ENCODE measurements at places on chromosomes 11 and 22. TPM values are rescaled to one million over a fixed set of nuclear protein-coding genes. Genes with fewer than 3 reads are reported as not detected.

DNA sequence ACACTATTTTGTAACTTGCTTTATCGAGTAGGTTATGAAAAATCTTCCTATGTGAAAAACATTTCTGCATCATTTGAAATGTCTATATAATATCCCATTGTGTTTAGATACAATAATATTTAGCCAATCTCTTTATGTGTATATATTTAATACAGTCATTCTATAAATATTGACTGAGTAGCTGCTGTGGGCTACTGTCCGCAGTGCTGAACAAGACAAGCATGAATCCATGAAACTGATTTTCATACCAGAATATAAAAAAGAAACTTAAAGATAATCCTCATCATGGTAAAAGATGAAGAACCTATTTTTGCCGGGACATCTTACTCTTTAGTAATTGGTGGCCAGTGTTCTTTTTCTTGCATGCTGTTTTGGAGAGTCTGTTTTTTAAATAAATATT is 3.6 kb downstream of the PPARA start:
- no peak for ATAC-seq

The PACSIN3 gene
- total RNA-seq = 3.2 TPM

The CST6 gene
- total RNA-seq = not detected

The CHRM1 gene
- total RNA-seq = not detected

DNA sequence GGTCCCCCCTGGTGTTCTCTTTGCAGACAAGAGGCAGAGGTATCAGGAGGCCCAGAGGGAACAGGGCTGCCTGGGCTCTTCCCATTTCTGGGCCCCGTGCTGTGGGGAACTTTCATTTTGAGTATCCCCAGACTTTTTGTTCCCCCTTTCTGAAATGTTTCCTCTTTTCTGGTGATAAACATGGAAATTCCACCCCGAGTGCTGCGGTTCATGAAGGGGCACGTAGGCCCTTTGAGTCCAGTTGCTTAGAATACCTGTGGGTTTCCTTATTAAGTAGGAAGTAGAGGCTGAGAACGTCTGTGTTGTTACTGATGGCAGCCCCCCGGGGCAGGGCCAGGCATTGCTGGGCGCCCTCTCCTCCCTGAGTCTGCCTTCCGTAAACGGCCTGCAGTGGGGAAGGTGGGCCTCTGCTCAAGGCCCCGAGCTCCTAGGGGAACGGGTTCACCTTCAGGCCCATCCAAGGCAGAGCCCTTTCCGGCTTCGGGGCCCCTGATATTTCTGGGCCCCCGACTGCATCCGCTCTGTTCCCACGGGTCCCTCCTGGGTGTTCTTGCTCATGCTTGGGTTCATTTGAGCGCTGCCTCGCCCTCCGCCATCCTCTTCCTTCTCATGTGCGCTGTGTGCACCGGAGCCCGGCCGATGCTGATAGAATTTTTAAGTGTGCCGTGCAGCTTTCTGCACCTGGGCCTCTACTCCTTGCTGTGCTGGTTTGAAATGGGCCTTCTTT is 12.0 kb downstream of the TBC1D22A start:
- peak; percentile 8 for ATAC-seq

DNA sequence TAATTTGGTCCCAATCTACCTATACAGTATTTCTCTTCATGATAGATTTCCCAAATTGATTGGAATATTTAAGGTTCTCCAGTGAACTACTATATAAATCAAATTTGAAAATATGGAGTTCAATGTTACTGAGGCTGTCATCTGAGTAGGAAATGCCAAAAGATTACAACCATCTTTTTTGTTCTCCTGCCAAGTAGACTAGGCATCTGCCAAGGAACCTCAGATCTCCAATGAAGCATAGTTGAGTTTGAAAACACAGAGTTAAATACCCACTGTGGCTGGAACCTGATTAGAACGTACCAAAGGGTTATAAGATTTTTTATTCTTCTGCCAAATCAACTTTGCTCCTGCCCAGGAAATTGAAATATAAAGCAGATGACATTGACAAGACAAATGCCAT is 330.9 kb downstream of the CNTN5 start:
- ATAC-seq = no peak

GRCh38 chr11:9905960-9906791 is 242.3 kb downstream of the SWAP70 start:
- no peak for ATAC-seq

- ATAC-seq = no peak
Measured at GRCh38 chr22:41327124-41327523, 25.8 kb downstream of the ZC3H7B start.

The C11orf16 gene
- not detected for total RNA-seq

The HBG1 gene
- total RNA-seq = not detected

GRCh38 chr11:117226388-117227385 is 5.2 kb downstream of the PCSK7 start:
- ATAC-seq = peak; percentile 52

DNA sequence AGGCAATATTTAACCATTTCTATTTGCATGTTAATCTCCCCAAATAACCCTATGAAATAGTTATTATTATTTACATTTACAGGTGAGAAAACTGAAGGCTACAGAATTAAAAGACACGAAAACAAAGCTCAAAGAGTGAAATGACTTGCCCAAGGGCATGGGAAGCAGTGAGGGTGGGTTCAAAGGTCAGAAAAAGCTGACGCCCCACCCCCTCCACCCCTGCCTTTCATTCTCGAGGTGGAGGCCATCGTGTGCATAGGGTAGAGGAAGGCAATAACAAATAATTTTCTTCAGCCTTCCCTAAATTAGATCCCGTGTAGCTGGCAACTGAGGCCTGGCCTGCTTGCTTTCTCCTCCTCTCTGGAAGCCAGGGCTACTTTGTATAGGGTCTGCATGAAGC is 56.1 kb upstream of the RBFOX2 start:
- ATAC-seq = no peak

The APOL3 gene
- 118 TPM for total RNA-seq

DNA sequence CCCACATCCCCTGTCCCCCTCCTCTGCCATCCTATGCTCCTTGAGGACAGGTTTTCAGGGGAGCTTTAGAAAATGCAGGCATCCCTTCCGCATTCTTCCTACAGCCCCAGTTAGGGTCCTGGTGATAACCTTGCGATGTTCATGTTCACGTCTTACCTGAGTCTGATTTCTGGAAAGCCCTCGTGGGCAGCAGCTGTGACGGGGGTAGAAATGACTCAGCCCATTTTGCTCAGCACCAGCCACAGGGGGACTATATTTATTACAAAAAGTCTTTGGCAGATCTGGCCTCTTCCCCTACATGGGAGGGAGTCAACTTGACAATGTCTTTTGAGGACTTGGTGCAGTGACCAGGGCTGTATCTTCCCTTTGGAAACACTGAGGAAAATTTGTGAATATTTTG is 12.3 kb downstream of the PKNOX2 start:
- no peak for ATAC-seq

The SHANK3 gene
- total RNA-seq = not detected

DNA sequence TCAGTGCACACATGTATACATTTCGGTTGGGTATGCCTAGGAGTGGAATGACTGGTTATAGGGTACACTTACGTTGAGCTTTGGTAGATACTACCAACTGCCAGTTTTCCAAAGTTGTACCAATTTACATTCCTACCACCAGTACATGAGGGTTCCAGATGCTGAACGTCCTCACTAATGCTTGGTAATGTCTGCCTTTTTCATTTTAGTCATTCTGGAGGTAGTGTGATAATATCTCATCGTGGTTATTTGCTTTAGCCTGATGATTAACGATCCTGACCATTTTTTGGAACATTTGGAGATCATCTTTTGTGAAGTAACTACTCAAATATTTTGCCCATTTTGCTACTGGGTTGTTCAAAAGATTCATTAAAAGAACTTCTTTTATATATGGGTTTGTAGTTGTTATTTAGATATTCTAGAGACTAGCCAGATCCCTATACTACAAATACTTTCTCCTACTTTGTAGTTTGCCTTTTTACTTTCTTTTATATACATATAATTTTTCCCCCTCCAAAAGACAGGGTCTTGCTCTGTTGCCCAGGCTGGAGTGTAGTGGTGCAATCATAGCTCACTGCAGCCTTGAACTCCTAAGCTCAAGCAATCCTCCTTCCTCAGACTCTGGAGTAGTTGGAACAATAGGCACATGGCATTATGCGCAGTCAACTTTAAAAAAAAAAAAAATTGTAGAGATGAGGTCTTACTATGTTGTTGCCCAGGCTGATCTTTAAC is 62.1 kb downstream of the RBFOX2 start:
- no peak for ATAC-seq

DNA sequence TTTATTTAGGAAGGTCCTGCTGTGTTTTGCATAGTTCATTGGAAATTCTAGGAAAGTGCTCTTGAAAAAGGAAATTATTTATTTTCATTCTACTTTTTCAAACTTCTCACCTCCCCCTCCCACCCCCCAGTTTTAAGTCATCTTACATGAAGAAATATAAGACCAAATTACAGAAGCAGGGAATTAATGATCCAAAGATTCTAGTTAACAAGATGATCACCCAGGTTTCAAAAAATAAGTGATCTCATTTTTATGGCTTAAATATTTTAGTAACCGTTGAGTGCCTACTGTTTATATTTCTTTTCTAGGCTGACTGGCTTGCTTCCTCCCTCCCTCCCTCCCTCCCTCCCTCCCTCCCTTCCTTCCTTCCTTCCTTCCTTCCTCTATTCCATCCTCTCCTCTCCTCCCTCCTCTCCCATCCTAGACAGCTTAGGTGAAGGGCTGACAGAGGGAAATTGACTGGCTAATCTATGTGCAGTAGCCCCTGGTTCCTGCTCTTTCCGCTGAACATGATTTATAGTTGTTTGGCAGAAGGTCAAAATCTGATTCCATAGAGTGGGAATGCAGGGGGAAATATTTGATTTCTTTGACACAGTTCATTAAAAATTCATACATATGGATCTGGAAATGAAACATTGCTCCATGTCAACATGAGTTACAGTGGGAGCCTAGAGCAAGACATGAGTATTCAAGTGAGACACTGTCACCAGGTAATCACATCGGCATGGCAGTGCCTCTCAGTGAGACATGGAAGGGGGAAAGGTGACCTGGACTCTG is 123.4 kb downstream of the COMMD9 start:
- no peak for ATAC-seq
